ENCODE measurements at places on chromosomes 12 and 14.

DNA sequence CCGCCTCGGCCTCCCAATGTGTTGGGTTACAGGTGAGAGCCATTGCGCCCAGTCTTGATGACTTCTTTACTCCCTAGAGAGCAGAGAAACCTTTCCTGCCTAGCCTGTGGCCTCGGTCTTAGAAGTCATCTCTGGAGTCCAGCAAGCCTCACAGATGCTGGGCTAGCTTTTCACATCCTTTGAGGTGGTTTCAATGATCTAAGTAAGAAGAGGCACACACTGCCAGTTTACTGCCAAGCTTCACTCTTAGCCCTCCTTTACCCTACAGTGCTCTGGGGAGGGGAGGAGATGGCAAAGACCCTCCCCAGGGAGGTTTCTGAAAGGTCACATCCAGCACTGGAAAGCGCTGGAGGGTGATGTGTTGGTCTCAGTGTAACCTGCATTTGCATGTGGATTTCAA is 304.8 kb downstream of the PCNX1 start:
- H3K36me3 ChIP-seq = no peaks in the 10 kb centered on the region
- H3K27ac ChIP-seq = no peak overlapping the region
- peaks cover 1% of the 10 kb centered on the region for H3K27me3 ChIP-seq
- no peak overlapping the region for H3K4me3 ChIP-seq
- H3K4me1 ChIP-seq = peaks cover 7% of the 10 kb centered on the region
- DNase-seq = no peak

GRCh38 chr12:80400571-80400991 is 43.5 kb upstream of the PTPRQ start:
- no peaks in the 10 kb centered on the region for H3K36me3 ChIP-seq
- no peak for DNase-seq
- no peak overlapping the region for H3K27ac ChIP-seq
- peaks cover 2% of the 10 kb centered on the region for H3K4me1 ChIP-seq
- no peak overlapping the region for H3K4me3 ChIP-seq

- DNase-seq = no peak
- no peaks in the 10 kb centered on the region for H3K36me3 ChIP-seq
- no peak overlapping the region for H3K27ac ChIP-seq
- no peak overlapping the region for H3K4me3 ChIP-seq
- H3K27me3 ChIP-seq = peaks cover 22% of the 10 kb centered on the region
Observed at GRCh38 chr14:74517731-74518130, 24.2 kb downstream of the ISCA2 start.

DNA sequence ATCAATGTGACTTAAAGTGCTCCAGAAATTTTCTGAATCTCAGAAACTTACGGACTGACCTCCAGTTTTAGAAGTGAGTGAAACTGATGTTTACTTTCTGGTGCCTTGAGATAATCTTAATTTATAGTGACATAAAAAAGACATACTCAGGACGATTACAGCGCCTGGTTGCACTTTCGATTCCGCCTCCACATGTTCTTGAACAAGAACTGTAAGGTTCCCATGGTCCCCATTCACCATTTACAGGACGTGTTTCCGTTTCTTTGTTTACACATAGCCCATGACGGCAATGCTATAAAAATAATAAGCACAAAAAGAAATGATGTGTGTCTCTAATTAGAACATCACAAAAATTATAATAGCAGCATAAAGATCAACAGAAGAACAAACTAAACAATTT is 98.2 kb downstream of the ADAMTS20 start:
- H3K36me3 ChIP-seq = no peaks in the 10 kb centered on the region
- H3K4me1 ChIP-seq = no peaks in the 10 kb centered on the region
- H3K27ac ChIP-seq = no peak overlapping the region
- H3K27me3 ChIP-seq = no peaks in the 10 kb centered on the region

DNA sequence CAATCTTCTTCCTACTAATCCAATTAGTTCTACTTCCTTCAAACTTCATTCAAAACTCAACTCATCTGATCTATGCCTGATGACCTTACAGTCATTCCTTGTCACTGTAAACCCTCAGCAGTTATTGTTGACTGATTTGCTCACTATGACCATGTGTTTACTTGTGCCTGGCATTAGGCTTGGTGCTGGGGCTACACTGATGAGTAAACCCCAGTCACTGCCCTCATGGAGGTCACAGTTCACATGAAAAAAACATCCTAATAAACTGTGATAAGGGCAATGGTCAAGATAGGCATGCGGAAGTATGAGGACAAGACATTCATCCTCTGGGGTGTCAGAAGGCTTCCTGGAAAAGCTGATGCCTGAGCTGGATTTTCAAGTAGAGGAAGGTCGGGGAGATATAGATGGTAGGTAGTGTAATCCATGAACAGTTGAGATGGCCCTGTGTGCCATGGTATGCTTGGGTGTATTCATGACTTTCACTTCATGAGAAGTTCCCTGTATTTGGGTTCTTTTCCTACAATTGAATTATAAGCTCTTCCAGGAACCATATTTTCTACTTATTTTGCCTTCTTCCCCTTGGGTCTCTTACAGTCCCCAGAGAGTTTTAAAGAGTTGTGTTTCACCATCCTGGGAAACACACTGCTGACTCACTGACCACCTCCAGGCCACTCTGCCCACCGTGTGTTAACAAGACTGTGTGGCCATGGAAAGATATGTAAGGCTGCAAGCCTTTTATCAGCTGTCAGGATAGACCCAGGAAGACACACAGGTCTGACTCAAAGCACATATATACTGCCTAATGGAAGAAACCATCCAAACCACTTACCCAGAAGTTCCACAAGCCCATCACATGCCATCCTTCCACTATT is 38.7 kb upstream of the DUSP6 start:
- H3K27ac ChIP-seq = no peak overlapping the region
- H3K36me3 ChIP-seq = peaks cover 1% of the 10 kb centered on the region
- no peak for DNase-seq
- H3K4me1 ChIP-seq = peaks cover 17% of the 10 kb centered on the region
- no peak overlapping the region for H3K4me3 ChIP-seq

- H3K27ac ChIP-seq = no peak overlapping the region
- H3K4me3 ChIP-seq = no peak overlapping the region
- no peaks in the 10 kb centered on the region for H3K36me3 ChIP-seq
- peak; percentile 58 for DNase-seq
Observed at GRCh38 chr12:83823386-83824045, 1089.1 kb downstream of the SLC6A15 start.

DNA sequence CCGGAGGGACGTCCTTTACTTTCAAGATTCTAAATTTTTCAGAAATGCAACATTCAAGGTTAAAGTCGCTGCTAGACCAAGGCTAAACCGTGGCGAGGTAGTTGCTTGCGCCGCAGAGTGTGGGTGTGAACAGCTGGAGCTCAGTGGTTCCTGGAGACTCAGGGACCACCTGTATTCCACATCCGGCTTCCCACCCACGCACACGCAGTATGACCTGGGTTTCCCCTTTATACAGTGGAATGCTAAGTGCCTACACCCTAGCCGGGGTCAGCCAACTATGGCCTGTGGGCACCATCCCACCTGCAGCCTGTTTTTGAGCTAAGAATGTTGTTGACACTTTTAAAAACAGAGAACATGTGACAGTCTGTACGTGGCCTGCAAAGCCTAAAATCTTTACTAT is 42.9 kb upstream of the TESC start:
- peaks cover 21% of the 10 kb centered on the region for H3K36me3 ChIP-seq
- no peak overlapping the region for H3K4me3 ChIP-seq
- peaks cover 3% of the 10 kb centered on the region for H3K4me1 ChIP-seq
- DNase-seq = no peak

DNA sequence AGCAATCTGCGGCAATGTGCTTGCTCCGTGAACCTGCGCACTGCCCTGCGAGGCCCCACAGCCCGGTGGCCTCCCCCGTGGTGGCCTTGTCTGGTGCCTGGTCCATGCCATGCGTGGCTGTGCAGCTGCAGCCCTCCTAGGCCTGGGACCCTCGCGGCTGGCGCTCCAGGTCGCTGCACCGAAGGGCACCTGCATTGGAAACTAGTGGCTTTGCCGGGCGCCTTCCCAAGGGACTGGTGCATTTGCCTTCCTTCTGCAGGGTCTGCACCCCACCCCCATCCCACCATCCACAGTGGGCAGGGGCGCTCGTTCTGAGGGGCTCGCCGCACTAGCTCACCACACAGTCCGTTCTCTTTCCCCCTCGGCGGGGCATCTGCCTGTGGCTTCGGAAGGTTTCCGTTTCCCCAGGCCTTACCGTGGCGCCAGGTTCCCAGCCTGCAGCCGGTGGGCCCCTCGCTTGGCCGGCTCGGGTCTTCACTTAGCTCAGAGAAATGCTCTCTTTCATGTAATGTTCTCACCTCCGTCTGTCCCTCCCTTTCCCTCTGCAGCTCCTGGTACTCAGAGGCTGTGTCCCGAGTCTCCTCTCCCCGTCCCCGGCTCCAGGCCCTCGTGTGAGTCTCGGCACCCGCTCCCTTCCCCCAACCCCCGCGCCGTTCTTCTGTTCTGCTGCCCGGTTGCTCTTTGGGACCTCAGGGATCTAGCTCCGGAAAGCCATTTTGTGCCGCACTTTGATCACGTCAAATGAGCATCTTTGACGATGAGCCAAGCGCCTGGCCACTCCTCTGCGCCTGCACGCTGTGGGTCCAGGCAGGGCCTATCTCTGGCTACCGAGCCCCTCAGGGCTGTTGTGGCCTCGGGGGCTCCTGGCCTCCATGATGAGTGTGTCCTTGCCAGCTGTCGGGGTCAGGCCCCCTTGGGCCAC is 31.9 kb downstream of the JAG2 start:
- H3K4me3 ChIP-seq = no peak overlapping the region
- peaks cover 4% of the 10 kb centered on the region for H3K27me3 ChIP-seq
- DNase-seq = no peak
- no peaks in the 10 kb centered on the region for H3K4me1 ChIP-seq

- DNase-seq = no peak
- no peaks in the 10 kb centered on the region for H3K4me1 ChIP-seq
- H3K27ac ChIP-seq = no peak overlapping the region
- H3K4me3 ChIP-seq = no peak overlapping the region
Observed at GRCh38 chr12:21891751-21892217, 49.4 kb downstream of the ABCC9 start.

- H3K27me3 ChIP-seq = peaks cover 5% of the 10 kb centered on the region
- H3K4me3 ChIP-seq = no peak overlapping the region
- DNase-seq = no peak
- H3K27ac ChIP-seq = no peak overlapping the region
- no peaks in the 10 kb centered on the region for H3K4me1 ChIP-seq
Observed at GRCh38 chr12:88944397-88944796, 364.1 kb upstream of the KITLG start.

DNA sequence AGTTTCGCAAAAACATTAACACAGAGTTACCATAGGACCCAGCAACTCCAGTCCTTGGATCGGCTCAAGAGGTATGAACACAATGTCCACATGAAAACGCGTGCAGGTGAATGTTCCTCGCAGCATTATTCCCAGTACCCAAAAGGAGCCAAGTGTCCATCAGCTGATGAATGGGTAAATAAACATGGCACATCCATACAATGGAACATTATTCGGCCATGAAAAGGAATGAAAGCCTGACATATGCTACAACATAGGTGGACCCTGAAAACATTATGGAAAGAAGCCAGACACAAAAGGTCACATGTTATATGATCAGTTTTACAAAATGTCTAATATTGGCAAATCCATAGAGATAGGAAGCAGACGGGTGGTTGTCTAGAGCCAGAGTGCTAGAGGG is 9.1 kb downstream of the RILPL1 start:
- no peaks in the 10 kb centered on the region for H3K27me3 ChIP-seq
- H3K4me1 ChIP-seq = no peaks in the 10 kb centered on the region
- H3K4me3 ChIP-seq = no peak overlapping the region
- peaks cover 3% of the 10 kb centered on the region for H3K36me3 ChIP-seq
